Posterior vena cava (tissue), 2 donors: ENCODE measurements at places on chromosomes 12 and 14.

- DNase-seq: peak; percentile 38
Observed at GRCh38 chr14:104286496-104286895, 148.1 kb downstream of the KIF26A start.

DNA sequence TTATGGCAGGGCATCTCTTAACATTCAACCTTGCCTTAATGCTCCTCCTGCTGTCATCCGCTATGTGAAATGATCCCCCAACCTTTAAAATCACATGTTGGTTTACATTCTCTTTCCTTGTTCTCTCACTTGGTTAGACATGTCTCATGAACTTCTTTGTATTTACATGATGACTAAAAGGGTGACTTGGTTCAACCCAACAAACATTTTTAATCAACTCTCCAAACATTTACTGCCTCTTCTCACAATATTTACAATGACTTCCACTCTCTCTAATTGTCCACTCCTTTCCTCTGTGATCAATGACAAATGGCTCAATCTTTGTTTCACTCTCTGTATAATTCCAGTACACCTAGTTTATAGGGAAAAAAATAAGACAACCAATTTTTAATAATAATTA, 506.1 kb downstream of the NELL2 start:
- no peak for DNase-seq

GRCh38 chr12:13534645-13535398, 338.3 kb downstream of the EMP1 start:
- peak; percentile 86 for DNase-seq

GRCh38 chr12:130382818-130383217, 45.1 kb downstream of the PIWIL1 start:
- DNase-seq: no peak

DNA sequence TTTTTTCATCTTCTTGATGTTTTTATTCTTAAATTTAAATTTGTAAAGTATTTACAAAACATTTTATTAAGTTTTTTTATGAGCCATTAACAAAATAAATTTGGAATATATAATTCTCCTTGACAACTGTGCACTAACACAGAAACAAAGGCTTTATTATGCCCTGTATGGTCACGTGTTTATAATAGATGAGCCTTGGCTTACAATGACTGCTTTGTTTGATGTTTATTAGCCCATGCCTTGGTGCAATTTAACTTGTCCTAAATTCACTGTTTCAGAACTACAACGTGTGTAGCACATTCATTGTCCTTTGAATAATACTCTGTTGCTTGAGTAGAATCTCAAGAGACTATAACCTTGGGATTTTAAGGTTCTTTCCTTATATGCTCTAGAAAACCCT, 59.8 kb downstream of the CNTN1 start:
- no peak for DNase-seq

DNA sequence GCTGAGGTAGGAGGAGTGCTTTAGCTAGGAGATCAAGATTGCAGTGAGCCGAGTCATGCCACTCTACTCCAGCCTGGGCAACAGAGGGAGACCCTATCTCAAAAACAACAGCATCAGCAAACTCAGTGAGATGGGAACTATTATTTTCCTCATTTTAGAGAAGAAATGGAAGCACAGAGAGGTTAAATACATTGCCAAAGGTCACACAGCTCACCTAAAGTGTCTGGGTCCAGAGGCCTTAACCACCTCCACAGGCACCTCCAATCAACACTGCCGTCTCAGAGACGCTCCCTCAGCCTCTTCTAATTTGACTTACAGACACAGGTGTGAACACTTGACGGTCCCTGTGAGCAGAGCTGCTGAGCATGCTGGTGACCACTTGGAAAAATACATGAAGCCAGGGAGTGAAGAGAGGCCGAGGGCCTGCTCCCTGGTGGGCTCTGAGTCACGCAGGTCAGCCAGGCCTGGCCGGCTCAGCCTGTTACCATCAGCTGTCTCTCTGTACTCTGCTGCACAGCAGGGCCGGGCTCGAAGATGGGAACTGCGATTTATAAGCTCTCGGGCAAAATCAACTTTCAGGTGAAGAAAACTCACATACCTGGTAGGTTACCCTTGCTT, 77.5 kb upstream of the RASSF3 start:
- no peak for DNase-seq

GRCh38 chr12:120870415-120870814, 33.7 kb downstream of the SPPL3 start:
- no peak for DNase-seq

- no peak for DNase-seq
Observed at GRCh38 chr14:57871459-57872080, 5.7 kb upstream of the SLC35F4 start.

DNA sequence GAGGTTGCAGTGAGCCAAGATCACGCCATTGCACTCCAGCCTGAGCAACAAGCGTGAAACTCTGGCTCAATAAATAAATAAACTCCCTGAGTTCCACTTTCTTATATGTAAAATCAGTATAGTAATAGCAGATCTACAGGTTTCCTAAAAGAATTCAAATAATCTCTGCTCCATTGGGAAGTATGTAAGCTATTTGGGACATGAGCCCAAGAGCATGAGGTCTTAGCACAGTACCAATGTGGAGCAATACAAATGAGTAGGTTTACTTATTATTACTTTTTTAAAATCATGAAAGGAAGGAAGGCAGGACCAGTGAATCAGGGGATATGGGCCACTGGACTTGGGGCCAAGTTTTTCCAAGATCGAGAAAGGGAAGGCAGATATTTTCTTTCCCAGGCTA, 216.9 kb upstream of the DIO2 start:
- no peak for DNase-seq

- no peak for DNase-seq
Observed at GRCh38 chr12:13093191-13093847, 10.1 kb downstream of the GSG1 start.

GRCh38 chr12:53145383-53146260, 34.9 kb upstream of the ZNF740 start:
- no peak for DNase-seq

DNA sequence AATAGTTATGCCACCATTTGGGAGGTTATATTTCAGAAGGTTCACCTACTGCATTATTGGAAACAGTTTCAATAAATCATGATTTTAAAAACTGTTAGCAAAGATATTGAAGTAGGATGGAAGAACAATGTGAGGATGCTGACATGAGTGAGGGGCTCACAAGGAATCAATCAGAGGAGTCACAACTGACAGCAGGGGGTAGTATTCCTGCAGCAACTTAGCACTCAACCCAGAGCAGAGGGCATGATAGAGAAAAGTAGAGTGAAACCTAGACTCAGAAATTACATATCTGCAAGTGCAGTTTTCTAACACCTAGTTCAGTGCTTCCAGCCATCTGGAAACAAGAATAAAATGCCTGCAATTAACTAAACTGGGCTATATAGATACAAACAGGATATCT, 772.5 kb upstream of the USP15 start:
- DNase-seq: no peak

GRCh38 chr14:76920331-76921087, 94.3 kb downstream of the LRRC74A start:
- DNase-seq: no peak

DNA sequence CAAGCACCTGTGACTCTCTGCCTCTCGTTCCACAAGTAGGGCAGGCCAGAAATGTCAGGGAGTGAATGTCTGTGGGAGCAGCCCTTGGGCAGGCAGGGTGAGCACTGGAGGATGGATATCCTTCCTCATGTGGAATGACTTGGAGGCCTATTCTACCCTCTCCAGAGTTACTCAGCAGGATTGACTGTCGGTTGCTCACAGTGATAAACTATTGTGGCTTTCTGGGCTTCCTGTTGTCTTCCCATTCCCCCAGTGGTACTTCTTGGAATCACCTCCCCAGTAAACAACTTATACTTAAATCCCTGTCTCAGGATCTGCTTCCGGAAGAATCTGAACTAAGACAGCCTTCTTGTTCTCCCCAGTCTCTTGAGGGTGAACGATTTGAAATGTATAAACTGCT, 79.6 kb upstream of the MANSC4 start:
- no peak for DNase-seq

DNA sequence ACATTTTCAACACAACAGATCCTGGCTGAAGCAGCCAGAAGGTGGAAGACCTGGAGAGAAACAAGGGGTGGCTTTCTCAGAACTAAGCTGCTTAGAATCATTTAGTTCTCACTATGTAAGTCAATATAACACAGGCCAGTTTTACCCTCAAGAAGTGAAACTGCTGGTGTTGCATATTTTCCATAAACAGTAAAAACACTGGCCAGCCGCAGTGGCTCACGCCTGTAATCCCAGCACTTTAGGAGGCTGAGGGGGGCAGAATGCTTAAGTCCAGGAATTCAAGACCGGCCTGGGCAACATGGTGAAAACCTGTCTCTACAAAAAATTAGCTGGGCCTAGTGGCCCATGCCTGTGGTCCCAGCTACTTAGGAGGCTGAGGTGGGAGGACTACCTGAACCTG, 11.6 kb downstream of the STX2 start:
- no peak for DNase-seq

GRCh38 chr12:123897221-123897620, 75.4 kb downstream of the CCDC92 start:
- DNase-seq: no peak

GRCh38 chr14:68842298-68842697, 49.4 kb upstream of the ZFP36L1 start:
- no peak for DNase-seq

GRCh38 chr14:92711976-92712653, 36.3 kb downstream of the LGMN start:
- DNase-seq: no peak

DNA sequence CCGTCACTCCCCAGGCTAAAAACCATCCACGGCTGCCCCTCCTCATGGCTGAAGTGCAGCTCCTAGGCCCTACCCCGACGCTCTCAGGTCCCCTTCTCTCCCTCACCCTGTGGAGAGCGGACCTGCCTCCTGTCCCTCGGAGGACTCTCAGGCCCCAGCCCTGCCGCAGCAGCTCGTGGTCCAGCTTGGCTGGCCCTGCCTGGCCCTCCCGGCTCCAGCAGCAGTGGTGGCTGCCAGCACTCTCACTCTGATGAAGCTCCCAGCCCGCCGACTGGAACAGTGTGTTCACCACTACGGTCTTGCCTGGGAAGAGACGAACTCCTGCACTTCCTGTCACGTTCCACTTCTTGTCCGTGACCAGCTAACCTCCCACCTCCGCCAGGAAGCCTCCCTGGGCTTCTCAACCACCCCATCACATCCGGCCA, 11.1 kb downstream of the BAG5 start:
- DNase-seq: peak; percentile 93

GRCh38 chr12:84315926-84316325, 596.7 kb downstream of the SLC6A15 start:
- DNase-seq: no peak

GRCh38 chr14:93014058-93015023, 91.4 kb downstream of the CHGA start:
- DNase-seq: no peak

DNA sequence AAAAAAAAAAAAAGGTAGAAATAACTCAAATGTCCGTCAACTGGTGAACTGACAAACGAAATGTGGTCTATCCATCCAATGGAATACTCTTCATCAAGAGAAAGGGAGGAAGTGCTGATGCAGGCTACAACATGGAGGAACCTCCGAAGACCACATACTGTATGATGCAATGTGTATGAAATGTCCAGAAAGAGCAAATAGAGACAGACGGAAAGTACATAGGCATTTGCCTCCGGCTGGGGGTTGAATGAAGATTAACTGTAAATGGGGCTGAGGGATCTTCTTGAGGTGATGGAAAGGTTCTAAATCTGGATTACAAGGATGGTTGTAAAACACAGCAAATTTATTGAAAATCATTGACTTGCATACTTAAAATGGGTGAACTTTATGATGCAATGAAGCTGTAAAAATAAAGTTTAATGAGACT, 35.4 kb downstream of the DLK1 start:
- no peak for DNase-seq

GRCh38 chr12:94271351-94271750, 123.0 kb downstream of the PLXNC1 start:
- no peak for DNase-seq

DNA sequence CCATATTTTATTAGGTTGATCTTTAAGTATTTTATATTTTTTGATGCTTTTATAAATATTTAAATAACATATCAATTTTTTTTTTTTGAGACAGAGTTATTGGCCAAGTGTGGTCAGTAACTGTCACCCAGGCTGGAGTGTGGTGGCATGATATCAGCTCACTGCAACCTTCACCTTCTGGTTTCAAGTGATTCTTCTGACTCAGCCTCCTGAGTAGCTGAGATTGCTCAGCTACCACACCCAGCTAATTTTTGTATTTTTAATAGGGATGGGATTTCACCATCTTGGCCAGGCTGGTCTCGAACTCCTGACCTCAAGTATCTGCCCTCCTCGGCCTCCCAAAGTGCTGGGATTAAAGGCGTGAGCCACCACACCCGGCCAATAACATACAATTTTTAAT, 71.1 kb downstream of the FUT8 start:
- no peak for DNase-seq
